Activated CD4-positive, alpha-beta T cell treated with anti-CD3 and anti-CD28 coated beads, Interleukin-2, amount 50 U/mL, for 48 hours (primary cell): ENCODE measurements at places on chromosomes 6 and 20.

GRCh38 chr20:32466739-32467505, 108.8 kb downstream of the ASXL1 start:
- no peak for DNase-seq

GRCh38 chr6:139759086-139759485, 384.6 kb upstream of the CITED2 start:
- no peak for DNase-seq

GRCh38 chr6:6661684-6662083, 73.2 kb downstream of the LY86 start:
- no peak for DNase-seq

DNA sequence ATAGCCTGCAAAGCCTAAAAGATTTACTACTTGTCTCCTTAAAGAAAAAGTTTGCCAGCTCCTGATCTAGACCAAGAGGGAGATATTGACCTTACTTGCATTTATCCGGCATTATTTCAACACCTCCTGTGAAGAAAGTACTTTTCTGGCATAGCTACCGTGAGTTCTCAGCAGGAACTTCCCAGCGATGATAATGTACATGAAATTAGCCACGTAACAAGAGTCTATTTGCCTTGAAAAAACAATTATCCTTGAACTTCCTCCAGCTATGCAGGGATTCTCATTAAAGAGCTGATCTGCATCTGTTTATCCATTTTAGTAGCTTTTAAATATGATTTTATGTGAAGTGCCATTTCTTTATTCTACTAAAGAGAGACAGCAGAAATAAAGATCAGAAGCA, 41.7 kb downstream of the ALDH5A1 start:
- DNase-seq, result no peak

DNA sequence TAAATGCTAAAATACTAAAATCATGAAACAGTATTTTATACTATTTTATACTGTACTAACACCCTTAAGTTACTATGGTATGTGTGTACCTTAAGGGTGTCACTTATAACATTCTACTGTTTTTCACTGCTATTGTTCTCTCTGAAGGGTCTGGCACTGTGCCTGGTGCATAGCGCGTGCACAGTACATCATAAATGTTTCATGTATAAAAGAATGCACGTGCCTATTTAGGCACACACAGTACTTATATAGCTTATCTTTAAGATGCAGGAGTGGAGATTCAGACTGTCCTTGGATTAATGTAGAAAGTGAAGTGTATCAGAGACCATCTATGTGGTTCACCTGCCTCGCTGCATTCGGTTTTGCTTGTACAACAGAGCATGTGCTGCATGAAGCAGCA, 64.0 kb upstream of the SGK1 start:
- DNase-seq, result no peak

GRCh38 chr20:37473249-37474000, 47.6 kb upstream of the NNAT start:
- no peak for DNase-seq

GRCh38 chr6:73858376-73858775, 162.4 kb downstream of the CD109 start:
- DNase-seq, result no peak

DNA sequence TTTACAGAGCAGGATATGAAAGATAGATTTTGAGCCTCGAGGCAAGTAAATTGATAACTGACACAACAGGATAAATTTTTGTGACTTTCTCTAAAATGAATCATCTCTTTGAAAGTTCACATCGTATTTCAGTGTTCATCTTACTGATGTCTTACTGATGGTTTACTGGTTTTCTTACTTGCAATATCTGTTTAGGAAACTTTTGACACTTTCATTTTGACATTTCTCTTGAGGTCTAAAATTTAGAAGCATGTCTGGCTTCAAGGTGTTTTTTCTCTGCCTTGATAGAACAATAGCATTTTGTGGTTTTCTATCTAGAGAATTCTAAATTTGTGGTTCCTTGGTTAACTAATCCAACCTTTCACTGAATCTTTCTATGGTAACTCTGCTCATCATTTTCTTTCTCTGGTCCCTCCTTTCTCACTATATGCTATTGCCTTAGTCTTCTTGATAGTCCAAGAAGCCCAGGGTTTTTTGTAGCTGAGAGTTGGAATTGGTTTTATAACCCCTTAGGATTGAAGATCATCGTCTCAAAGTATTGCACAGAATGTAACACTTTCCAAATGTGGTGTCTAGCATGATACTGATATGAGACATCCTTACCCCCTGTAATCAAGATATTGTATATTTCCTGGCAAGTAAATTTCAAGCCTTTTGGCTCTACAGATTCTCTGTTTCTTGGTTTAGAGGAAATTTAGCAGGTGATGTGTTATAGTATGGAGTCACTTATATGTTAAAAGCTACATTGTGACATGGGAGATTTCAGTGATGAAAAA, 98.7 kb downstream of the RNF144B start:
- DNase-seq, result no peak

DNA sequence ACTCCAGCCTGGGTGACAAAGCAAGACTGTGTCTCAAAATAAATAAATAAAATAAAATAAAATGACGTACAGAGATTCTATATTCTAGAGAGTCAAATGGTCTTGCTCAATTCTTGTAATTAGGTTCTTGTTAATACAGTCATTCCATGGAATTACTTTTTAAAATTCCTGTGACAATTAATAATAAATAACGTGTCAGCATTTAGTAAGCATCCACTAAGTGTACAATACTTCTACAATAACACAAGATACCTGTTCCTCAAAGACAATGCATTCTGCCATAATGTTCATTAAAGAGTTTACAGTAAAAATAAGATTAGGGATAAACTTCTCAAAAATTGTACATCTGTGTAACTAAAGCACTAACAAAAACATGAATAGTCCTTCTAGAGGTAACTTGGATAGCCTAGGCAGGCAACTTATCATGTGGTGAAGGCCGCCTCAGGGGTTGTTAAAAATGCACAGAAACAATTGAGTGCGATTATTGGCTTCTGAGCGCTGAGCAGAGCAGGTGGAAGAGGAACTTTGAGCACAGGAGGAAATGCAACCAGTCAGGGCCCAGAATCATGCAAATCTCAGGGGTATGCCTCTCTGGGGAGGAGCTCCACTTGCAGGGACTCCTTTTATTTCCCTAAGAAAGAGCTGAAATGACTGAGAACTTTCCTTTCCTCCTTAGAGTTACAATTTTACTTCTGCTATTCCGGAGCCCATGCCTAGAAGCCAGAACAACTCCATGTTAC, 37.1 kb downstream of the QRSL1 start:
- DNase-seq, result no peak

DNA sequence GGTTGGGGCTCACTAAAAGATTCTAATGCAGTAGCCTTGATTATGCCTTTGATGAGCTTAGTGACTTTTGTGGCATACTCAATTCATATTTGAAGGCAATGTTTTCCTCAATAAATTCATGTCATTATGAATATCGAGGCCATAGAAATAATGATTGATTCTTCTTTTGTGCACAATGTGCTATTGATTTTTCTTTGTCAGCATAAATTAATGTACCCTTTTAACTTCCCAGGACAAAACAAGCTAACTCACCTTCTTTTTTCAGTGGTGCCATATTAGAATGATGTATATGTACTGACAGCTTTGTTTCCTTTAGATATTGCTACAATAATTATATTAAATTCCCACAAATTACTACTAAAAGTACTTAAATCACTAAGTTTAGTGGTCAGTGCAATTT, 484.3 kb upstream of the HS3ST5 start:
- no peak for DNase-seq

DNA sequence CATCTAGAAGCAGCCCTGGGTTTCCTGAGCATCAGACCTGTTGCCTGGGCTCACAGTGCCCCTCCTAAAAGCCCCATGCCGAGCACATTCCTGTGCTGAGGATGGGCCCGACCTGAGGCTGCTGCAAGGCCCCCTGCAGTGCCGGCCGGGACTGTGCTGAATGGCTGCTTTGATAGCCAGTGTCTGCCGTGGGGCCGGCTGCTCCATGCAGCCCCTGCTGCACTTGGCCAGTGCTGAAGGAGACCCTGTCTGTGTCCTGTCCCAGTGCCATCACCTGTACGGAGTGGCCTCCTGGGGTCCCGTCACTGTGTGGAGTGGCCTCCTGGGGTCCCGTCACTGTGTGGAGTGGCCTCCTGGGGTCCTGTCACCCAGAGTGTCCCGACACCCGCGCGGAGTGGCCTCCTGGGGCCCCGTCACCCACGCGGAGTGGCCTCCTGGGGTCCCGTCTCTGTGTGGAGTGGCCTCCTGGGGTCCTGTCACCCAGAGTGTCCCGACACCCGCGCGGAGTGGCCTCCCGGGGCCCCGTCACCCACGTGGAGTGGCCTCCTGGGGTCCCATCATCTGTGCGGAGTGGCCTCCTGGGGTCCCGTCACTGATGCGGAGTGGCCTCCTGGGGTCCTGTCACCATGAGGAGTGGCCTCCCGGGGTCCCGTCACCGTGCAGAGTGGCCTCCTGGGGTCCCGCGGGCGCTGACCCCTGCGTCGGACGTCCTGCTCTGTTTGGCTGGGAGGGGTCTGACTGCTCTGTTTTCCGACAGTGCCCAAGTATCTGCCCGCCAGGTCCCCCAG, 7.0 kb downstream of the COL9A3 start:
- DNase-seq, result no peak

DNA sequence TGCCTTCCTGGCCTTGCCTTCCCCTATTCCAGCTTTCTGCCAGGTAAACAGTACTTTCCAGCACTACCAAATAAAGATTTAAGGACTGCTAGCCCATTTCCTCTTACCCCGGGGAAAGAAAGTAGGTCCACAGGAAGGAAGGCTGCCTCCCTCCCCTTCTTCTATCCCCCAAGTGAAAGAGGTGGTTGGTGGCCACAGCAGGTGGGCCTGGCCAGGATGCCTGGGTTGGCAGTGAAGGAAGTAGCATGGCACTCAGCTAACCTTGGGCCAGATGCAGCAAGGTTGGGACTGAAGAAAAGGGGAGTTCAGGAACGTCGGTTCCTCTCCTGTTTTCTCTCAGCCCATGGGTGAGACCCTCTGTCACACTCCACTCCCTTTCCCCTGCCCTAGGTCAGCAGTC, 8.9 kb downstream of the NFKBIL1 start:
- DNase-seq, result no peak

- DNase-seq, result no peak
These were observed 144.2 kb downstream of the MYO6 start for GRCh38 chr6:75893058-75893775.

GRCh38 chr20:40865095-40865494, 163.5 kb upstream of the TOP1 start:
- no peak for DNase-seq

GRCh38 chr6:105603788-105604586, 201.1 kb upstream of the PREP start:
- no peak for DNase-seq

GRCh38 chr6:82875573-82876185, 190.0 kb downstream of the UBE3D start:
- no peak for DNase-seq

DNA sequence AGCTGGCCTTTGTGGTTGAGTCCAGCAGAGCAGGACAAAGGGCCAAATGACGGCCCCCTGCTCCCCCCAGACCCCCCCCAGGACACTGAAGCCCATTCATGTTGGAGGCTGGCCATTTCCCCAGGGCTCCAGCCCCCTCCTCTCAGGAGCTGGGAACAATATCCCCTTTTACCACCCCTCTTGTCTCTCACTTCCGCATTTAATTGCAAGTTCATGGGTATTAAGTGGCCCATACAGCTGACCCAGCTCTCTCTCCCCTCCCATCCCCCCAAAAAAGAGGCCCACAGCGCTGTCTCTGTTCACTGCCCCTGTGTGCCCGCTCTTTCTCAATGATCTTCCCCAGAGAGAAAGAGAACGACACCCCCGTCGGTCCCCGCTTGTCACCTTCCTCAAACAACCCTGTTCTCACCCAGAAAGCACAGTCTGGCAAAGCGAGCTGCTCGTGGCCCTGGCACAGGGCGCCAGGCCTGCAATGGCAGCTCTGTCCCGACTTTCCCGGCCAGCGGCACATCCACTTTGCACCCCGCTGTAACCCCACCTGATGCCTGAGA, 30.4 kb downstream of the PREX1 start:
- DNase-seq, result no peak

DNA sequence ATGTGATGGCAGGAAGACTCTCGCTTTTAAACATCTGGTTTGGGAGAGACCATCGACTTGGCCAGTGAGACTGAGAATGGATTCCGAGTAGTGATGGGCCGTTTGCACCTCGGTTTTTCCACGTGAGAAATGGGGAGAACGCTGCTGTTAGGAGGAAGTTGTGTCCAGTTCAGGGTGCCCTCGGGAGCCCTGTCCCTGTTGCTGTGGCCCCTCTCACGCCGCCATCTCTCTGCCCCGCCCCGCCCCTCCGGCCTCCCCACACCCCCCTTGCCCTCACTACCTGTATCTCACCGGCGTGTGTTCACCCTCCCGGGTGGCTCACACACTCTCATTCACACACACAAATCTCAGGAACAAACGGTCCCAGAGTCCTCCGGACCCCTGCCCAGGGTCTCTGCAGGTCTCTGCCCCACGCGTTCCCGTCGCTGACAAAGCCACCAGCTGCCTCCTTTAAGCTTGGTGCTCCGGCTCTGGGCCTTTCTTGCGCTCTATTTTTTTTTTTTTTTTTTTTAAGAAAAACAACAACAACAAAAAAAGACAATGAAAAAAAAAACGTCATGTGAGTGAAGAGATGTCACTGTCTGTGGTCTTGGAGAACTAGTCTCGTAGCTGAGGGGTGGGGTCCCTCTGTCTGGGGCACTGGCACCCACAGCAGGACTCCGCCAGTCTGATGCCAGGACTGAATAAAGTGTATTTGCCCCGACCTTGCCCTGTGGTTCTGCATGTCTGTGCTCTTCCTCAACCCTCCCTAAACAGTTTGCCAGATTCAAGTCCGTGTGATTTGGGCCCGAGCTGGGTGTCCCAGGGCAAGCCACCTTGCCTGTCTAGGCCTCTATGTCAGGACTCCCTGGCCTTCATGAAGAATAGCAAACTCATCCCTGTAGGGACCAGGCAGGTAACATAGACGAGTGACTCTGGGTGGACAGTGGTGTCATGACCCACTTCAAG, 2.9 kb downstream of the SOX12 start:
- no peak for DNase-seq

DNA sequence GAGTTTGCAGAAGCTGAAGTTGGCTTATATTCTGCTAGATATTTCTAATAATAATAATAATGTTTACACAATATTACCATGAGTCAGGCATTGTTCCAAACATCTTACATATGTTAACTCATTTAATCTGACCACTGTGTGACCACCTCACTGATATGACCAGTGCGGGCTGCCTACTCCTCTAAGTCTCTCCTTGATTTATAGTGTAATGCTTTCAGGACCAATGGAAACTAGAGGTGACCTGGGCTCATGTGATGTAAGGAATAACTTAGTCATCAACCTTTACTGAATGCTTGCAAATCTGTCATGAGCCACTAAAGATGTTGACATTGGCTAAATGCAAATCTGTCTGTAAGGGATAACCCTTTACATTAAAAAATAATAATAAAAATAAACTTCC, 51.1 kb upstream of the GPR6 start:
- no peak for DNase-seq

GRCh38 chr20:59802471-59803221, 130.8 kb downstream of the SYCP2 start:
- DNase-seq, result no peak

- DNase-seq, result no peak
These were observed 39.6 kb upstream of the PAX1 start for GRCh38 chr20:21665687-21666446.
